ENCODE measurements at places on chromosomes 16 and 17.

DNA sequence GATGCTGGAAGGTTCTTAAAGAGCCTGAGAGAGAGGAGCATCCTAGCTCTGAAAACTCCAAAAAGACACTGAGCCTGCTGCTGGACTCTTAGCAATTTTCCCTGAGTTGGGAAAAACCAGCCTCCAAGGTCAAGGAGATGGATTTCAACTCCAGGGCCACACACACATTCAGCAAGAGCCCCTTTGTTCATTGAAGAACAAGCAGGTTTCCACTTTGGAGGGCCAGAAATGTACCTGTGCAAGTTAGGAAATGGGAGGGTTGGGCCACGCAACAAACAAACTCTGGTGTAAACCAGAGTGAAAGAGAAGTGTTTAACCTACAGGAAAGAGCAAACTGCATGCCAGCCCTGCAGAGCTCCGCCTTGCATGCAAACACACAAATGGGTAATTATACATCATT lies 264.8 kb upstream of the RPL38 start:
- DNase-seq: no peak

DNA sequence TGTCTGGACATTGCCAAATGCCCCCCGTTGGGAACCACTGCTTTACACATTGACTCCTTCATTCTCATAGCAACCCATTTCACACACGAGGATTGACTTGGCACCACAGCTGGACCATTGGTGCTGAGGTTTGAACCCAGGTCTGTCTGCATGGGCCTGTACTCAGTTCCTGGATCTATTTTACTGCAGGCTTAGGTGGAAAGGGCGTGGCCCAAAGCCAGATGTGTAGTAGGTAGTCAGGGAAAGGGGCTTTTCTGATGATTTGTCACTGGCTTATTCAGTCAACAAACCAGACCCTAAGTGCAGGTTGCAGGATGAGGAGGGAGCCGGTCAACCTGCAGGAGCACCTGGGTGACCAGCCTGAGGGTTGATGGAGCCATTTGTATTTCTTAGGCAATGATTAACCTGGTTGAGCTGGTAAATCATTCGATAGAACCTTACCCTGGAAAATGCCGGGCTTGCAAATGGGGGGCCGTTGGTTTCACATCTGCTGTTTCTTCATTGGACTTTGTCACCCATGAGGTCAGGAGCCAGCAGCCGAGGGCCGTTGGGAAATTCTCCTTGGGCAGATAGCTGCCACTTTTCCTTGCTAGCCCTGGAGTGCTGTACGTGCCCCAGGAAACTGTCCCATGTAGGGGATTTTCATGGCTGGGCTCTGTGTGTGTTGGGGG lies 104.4 kb downstream of the CMIP start:
- DNase-seq: no peak

DNA sequence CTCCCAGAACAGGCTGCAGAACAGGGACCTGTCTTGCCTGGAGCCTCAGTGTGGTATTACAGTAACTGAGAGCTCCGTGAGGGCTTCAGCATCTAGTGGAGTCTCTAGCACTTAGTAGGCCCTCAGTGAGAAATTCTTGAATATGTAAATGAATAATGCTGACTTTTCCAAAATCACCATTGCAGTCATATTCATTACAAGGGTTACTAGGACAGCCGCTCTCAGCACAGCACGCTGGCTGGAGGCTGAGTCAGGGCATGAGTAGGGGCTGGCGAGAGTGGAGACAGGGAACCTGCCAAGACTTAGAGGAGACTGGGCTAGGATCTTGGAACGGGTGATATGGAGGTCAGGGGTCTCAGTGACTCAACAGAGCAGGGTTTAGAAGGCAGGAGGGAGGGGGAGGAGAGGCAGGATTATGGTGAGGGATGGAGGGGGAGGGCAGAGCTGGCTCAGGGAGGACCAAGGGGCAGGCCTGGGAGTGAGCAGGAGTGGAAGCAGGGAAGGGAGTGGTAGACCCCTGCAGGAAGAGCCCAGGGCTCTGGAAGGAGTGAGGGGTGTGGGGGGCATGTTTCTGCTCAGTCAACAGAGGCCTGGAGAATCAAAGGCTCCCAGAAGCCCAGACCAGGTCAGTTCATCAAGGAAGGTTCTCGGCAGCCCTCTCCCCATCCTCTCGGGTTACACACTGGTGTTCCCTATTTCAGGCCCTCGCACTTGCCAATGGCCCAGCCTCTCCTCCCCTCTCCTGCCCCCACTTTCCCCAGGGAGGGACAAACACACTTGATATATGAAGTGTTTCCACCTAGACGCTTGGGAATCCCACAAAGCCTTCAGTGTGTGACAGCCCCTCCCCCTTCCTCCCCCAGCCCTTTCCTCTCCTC lies 42.3 kb downstream of the FZD2 start:
- no peak for DNase-seq

GRCh38 chr17:43634591-43635125 lies 27.1 kb downstream of the MEOX1 start:
- DNase-seq: no peak

GRCh38 chr17:19304209-19304608 lies 58.3 kb downstream of the B9D1 start:
- no peak for DNase-seq

GRCh38 chr16:70438585-70438968 lies 323 bp downstream of the ST3GAL2 start:
- DNase-seq: no peak

DNA sequence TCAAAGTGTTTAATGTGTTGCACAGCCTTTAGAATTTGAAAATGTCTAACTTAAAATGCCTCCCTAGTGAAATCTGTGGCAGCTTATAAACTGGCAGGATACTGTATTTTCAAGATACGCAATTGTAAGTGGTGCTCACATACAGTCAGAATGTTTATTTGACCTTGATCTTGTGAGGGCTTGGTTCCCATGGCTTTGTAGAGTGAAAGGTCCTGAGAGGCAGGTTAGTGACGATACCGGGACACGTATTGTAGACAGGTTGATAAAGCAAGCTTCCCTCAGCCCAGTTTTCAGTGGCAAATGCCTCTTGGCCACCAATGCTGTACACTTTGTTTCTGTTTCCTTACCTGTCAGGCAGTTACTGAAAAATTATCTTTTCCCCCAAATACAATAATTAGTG lies 426.6 kb downstream of the MAF start:
- no peak for DNase-seq

DNA sequence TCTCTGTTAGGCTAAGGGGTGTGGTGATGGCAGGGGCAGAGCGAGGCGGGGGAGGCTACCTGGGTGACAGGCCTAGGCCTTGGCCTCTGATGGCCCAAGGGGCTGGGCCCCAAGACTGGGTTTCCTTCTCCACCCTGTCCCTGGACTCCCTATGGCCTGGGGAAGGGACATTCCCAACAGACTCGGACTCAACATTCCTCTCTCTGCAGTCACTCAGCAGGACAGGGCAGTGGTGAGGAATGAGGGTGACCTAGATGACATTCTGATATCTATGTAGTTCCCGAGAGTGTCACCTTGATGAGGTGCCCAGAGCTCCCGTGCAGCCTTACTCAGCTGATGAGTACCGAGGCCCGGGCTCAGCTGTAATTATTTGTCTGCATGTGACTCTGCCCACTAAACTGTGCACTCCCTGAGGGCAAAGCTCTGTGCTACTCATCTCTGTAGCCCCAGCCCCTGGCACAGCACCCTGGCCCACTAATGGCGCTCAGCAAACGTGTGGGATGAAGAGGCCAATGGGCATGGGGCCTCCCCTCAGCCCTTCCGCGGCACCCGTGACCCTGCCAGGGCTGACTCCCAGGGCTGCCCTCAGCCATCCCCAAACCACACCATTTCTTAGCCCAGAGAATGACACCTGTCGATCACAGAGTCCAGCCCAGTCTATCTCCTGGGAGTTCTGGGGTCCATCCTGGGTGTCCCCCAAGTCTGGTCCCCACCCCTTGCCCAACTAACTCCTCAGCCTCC lies 2.2 kb downstream of the PLCD3 start:
- DNase-seq: no peak

GRCh38 chr17:65154770-65155589 lies 17.8 kb downstream of the RGS9 start:
- DNase-seq: no peak

- no peak for DNase-seq
Observed at GRCh38 chr17:38352245-38353085, 821 bp downstream of the SOCS7 start.

DNA sequence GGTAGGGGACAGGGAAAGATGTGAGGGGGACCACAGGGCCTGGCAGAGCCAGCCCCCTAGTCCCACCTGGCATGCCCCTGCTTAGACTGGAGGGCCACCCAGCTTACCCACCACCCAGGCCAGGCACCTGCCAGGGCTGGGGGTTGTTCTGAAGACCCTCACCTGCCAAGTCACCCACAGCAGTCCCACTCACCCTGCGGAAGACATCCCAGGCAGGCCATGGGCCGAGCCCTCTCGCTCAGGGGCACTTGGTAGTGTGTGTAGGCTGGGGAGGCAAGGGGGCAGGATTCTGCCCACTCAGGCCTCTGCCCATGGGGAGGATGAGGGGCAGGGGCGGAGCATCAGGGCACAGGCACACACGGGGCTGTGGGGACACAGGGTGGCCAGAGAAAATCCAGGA lies 4.0 kb downstream of the PLCD3 start:
- no peak for DNase-seq

DNA sequence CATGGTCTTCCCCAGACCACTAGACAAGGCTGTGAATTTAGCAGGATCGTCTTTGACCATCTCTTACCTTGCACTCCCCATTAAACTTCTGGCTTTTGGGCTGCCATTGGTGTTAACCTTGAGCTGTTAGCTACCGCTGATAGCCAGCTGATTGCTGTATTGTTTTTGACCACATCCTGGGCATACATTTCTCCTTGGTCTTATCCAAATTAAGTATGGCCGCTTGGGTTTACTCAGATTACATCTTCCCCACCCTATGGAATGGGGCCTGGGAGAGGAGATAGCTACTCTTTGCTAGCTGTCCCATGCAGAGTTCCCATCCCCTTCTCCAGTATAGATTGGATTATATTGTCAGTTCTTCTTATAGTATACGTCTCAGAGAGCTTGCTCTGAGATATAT lies 270.4 kb upstream of the ELAC2 start:
- no peak for DNase-seq

DNA sequence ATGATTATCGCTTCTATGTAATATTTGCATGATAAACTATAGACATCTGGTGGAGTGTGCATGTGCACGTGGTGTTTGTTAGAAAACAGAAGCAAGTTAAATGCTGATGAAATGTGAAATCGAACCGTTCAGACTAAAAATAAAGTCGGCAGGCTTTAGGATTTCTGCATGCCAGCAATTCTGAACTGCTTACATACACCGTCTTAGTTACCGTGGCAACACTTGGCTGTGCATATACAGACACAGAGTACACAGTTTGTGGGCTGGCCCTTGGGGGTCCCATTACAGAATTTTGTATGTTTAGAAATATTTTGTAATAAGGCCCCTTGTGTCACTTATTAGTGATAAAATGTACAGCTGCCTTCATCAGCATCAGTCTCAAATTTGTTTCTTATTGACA lies 605.5 kb downstream of the RBFOX1 start:
- no peak for DNase-seq

GRCh38 chr17:74380086-74380958 lies 13.0 kb downstream of the GPR142 start:
- DNase-seq: no peak

DNA sequence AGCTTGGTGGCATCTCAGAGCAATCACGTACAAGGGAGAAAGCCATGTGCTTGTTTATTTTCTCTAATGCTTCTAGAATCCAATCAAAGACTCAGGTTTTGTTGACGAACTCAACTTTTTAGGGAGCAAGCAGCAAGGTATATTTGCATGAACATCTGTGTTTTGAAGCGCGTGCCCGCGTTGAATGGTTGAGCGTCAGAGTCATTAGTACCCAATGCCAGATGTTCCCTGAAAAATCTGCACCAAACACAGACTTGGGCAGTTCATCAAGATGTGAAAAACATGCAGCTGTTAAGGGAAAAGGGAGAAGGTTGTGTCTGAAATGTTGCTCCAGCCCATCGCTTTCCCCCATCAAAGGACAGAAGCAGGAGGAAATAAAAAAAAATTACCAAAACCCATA lies 170.4 kb downstream of the SNX29 start:
- DNase-seq: no peak

- DNase-seq: no peak
Observed at GRCh38 chr17:17520599-17521232, 24.5 kb upstream of the RASD1 start.

DNA sequence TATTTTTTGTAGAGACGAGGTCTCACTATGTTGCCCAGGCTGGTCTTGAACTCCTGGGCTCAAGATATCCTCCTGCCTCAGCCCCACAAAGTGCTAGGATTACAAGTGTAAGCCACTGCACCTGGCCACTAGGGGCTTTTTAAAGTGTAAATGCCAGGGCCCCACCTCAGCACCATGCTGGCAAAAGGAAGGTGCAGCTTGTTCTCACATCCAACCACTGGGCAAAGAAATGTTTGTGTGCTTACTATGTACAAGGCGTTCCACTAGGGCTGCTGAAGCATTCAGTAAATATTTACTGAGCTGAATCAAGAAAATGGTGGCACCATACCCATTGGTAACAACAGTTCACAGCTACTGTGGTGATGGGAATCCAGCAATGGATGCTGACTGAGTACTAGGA lies 22.6 kb downstream of the COG1 start:
- DNase-seq: no peak

GRCh38 chr16:1768061-1768766 lies 3.1 kb downstream of the NME3 start:
- DNase-seq: no peak

DNA sequence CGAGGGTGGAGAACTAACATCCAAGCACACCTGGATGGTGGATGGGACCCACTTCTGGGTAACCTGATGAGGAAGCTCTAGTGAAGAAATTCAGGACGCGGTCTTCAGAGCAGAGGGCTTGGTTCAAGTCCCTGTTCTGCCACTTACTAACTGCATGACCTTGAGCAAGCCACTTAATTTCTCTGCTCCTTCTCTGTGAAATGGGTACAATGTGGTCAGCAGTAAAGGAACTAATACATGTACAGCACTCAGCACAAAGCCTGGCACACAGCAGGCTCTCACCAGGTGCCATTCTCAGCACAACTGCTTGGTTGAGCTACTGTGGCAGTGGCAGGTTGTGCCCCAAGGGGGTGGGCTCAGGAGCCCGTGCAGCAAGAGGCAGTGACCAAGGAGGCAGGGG lies 1.9 kb upstream of the OSBPL7 start:
- no peak for DNase-seq

DNA sequence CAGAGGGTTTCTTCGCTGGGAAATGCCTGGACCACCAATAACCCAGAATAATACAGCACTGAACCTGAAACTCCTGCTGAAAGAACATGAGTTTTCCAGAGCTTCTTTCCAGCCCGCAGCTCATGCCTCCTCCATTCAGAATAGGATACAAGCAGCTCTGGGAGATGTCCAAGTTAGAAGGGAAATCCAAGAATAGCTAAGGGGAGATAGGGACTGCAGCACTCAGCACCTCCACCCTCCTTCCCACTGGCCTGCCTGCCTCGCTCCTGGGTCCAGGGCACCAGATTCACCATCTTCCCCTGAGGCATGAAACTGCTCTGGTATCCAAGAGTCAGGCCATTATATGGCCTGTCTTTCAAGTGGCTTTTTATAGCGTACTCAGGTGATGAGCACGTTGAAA lies 4.1 kb downstream of the KRT31 start:
- DNase-seq: no peak

DNA sequence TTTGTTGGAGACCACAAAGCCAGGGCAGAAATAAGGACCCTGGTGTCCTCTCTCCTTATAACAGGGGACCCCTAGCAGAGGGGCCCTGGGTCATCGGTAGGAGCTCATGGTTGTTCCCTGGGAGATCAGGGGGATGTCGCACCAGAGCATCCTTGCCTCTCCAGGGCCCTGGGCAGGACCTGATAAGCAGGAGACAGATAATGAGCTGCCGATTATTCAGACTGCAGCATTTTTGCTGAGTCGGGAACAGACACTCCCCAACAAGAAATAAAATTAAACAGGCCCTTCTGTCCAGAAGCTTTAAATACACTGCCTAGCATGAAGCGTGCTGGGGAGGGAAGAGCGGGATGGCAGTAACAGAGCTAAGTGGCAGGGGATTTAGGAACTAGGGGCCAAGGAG lies 15.4 kb upstream of the GFAP start:
- no peak for DNase-seq
